ENCODE measurements at places on chromosomes 5 and 9.

DNA sequence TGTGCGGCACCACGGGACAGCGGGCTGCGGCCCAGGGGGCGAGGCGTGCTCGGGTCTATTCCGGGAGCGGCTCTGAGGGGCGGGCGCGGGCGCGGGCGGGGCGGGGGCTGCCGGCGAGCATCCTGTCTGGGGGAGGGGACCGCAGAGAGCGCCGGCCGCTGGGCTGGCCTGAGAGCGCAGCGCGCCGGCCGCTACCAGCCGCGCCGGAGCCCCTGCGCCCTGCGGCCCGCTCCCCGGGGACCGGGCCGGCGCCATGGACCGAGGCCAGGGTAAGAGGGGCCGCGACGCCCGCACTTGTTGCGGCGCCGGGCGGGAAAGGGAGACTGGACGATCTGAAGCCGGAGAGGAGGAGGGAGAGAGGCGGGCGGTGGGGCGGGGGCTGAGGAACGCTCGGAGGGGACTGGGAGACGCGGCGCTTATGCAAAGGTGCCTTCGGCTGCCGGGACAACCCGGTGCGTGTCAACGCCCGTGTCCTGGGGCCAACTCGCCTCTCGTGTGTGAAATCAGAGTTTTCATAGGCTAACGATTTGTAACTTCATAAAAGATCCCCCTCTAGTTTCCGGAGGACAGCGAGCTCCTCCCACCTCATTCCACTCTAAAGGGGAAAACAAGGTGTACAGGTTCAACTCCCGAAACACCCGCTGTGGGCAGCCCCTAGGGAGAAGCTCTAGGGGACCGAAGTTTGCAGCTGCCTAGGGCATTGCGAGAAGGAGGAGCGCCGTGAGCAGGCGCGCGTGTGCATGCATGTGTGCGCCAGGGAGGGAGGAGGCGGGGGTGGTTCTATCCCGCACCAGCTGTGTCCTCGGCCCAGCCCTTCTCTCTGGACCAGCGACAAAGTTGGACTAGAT lies at the start of gene AFAP1L1:
Gene AFAP1L1 (plus strand): TSS at position 144 of the 848 bp plus-strand sequence. CDS start 110 bp downstream, at position 254.
- peak; percentile 28 for DNase-seq

- no peak for DNase-seq
Observed at GRCh38 chr5:61468483-61468865, 136.4 kb downstream of the ZSWIM6 start.

DNA sequence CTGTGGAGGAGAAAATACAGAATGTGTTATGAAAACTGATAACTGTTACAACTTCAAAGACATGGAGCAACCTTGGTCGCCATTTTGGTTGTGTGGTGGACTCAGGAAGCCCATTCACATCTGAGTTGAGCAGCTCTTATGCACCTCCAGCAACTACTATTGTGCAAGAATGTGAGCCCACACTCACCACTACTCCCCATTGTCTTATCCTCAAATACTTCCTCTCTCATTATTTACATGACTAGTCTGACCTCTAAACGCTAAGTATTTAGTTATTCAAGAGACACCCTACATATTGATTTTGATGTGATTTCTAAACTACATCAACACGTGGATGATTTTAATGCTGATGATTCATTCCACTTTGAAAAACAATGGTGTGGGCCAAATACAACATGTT lies 516.6 kb upstream of the CLINT1 start:
- DNase-seq: no peak

DNA sequence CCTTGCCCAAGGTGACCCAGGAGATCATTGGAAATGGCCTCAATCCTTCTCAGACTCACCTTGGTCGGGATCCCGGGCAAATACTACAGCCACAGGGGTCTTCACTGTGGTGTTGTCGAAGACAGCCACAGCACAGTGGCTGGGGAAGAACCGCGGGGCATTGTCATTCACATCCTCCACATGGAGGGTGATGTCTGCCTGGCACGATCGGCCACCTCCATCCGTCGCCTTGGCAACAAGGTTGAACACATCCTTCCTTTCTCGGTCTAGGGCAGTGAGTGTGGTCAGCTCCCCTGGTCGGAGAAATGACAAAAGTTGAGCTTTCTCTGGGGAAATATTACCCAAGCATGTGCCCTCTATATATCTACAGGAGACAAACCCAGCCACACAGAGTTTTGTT lies 56.8 kb downstream of the FAT2 start:
- DNase-seq: no peak

- no peak for DNase-seq
Observed at GRCh38 chr9:105053209-105053652, 125.3 kb upstream of the ABCA1 start.

DNA sequence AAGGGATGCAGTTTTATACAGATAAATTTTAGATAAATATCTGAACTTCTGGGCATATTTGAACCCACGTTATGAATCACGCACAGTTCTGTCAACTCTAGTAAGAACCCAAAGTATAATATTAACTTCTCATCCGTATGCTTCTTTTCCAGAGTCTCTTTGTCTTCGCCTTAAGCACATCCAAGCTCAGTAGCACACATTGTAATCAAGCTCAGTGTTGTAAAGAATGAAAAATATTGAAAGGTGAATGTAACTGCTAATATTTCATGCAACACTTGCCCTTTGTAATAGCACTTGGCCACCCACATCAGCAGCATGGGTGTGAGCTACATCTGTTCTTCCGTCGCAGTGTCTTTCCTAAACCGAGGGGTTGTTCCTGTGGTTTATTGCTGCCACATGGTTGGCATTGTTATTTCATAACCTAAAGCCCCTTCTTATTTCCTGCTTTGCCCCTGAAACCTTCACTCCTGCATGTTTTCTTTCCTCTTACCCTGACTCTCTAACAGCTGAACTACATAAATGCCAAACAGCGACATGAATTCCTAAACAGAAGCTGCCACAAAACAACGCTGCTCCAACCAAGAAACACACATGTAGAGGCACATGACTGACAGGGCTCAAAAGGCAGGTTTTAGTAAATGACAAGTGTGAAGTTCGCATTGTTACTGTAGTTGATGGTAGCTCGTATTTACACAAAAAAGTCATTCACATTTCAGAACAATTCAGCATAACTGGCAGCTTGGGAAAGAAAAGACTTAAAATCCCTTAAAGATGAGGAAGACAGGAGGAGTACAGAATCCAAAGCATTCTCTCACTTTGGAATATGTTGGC lies 190.1 kb upstream of the MEF2C start:
- no peak for DNase-seq

- DNase-seq: no peak
Observed at GRCh38 chr9:123402981-123403509, 47.0 kb downstream of the CRB2 start.

DNA sequence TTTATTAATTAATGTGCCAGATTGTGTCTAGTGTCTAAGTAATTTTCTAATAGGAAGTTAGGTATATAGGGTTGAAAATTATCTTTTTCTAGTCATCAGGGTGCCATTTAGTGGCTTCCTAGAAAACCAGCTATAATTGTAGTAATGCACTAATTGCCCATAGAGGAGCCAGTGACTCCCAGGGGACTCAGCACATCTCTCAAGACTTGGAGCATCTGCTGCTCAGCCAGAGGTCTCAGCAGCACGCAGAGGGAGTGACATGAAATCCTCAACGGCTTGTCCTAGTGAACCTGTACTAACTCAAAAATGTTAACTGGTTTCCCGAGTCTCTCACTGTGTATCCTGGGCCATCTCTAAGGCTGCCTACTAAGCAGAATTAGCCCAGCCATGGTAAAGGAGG lies 78.2 kb upstream of the MAN2A1 start:
- no peak for DNase-seq

- DNase-seq: no peak
Observed at GRCh38 chr5:143657647-143658285, 154.2 kb upstream of the HMHB1 start.

DNA sequence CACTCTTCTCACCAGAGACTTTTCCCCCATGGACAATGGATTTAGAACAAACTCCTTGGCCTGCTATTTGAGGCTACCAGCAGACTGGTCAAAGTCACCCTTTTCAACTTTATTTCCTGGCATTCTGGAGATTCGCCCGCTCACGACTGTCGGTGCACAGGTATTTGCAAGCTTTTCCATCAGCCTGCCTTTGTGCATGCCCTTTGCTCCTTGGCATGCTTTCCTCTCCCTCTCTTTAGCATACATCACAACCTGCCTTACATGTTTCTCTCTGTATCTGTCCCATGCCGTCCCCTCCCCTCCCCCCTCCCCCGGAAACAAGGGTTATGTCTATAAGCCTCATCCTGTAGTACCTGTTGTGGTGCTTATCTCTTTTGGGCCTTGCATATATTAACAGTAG lies 257.1 kb downstream of the AOPEP start:
- DNase-seq: no peak

DNA sequence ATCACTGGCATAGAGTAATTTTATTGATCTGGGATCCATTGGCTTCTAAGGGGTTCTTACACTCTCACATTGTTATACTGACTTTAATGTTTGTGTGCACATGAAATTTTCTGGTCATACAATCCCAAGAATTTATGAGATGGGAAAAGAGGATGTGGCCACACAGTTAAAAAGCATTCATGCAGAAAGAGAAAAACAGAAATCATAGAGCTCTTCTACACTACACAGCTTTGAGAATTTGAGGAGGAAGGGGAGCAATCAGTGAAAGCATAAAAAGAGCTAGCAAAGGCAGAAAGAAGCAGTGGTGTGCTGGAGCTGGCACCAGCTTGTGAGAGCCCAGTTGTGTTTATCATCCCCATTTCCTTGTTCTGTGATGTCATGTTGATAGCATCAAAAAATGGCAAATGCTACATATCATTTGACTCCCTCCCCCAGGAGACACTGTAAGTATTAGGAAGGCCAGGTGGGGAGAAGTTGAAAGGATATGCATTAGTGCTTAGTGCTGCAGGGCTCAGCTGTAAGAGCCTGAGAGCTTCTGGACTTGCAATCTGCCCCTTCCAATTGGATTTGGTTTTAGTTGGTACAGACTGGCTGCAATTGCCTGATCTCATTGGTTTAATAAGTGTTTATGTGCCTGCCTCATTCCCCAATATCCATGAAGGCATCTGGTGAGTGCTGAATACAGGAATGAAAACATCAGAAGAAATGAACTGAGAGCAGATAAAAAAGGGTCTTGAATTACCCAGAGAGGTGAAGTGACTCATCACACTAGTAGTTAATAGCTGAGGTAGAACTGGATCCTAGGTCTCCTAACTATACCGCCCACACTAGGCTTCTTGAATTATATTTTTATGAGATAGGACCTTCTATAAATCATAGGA lies 30.9 kb downstream of the RHOBTB3 start:
- no peak for DNase-seq

GRCh38 chr5:136356747-136357469 lies 8.4 kb downstream of the TRPC7 start:
- no peak for DNase-seq

DNA sequence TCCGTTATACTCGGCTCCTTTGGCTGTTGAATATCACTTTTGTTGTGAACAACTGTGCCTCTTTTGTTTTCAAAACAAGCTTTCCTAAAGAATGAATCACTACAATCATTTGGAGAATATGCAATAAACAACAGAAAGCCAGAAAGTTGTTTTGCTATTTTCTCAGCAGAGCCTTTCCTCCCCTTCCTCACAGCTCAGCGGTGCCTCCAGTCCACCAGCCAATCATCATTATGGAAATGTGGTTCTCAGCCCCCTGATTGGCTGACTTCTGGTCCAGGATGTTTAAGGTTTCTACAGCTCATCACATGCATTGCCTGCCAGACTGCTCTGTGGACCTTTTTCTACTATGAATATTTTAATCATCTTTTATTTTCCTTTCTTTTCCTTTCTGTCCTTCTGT lies 9.1 kb upstream of the ZNF608 start:
- no peak for DNase-seq

GRCh38 chr9:91465420-91465819 lies 41.8 kb upstream of the NFIL3 start:
- no peak for DNase-seq

GRCh38 chr5:157004893-157005551 lies 42.0 kb upstream of the TIMD4 start:
- DNase-seq: no peak

GRCh38 chr5:167624053-167624452 lies 667.4 kb upstream of the WWC1 start:
- DNase-seq: no peak

- DNase-seq: no peak
Observed at GRCh38 chr5:121239951-121240350, 611.7 kb upstream of the FTMT start.

- peak; percentile 30 for DNase-seq
Observed at GRCh38 chr5:77560677-77561263, 68.7 kb upstream of the WDR41 start.

GRCh38 chr5:119524485-119524884 lies 72.2 kb downstream of the HSD17B4 start:
- DNase-seq: no peak

DNA sequence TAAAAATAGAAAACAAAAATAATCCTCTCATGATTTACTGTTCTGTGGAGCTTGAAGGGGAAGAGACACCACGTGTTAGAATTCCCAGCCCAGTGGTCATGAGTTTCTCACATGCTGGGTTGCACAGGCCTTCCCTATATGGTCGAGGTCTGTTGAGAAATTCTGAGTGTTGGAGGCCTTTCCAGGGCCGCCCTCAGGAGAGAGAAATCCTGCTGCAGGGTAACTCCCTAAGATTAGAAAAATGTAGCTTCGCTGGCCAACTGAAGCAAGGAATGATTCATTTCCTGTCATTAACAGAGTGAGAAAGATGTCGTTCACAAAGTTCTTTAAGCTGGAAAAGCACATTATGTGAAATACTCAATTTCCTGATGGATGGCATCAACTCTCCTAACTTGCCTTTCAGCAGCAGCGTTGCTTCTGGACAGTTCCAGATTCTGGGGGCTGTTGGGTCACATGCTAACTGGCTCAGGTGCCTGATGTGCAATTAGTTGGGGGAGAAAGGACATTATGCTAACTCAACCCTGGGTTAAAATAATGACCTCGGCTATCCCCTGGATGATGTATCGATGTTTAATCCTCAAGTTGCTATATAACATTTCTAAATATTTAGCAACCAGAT lies 104.8 kb upstream of the CD180 start:
- no peak for DNase-seq

DNA sequence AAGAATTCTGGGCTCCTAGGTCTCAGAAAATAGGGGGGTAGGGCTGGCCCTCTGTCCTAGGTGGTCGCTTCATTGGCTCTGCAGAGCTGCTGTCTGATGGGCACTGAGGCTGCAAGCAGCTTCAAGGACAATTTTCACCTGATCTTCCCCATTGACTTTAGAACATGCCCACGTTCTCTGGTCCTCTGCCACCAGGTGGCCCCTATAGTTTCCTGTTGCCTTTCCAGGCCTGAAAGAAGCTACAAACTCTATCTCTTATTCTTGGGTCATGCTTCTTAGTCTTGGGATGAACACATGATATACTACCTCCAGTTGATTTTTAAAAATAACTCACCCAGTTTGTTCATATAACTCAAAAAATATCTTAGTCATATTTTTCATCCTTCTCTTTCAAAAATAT lies 26.3 kb downstream of the SPZ1 start:
- DNase-seq: peak; percentile 39

DNA sequence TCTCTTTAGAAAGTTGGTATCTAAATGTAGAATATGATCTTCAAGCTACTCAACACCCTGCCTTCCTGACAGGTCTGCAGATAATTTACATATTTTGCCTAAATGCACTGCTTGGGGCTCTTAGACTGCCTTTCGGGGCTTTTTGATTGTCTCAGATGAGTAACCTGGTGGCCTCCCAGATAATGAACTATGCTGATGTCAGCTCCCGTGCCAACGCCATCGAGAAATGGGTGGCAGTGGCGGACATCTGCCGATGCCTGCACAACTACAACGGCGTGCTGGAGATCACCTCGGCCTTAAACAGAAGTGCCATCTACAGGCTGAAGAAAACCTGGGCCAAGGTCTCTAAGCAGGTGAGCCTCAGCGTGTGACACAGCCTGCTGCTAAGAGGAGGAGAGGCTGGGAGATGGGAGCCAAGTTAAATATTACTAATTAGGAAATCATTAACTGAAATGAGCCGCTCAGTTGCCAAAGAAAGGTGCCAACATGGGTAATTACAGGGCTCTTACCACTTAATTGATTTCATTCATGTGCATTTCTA lies 20.8 kb upstream of the CKMT2 start:
- peak; percentile 82 for DNase-seq

All from small intestine (tissue), 16 donors.